ENCODE measurements at places on chromosomes 6 and 20. TPM values are rescaled to one million over a fixed set of nuclear protein-coding genes. Genes with fewer than 3 reads are reported as not detected.

CCN5 gene
- total RNA-seq, result not detected

ZSCAN12 gene
- 8.3 TPM for total RNA-seq

KHDRBS2 gene
- total RNA-seq, result not detected

KHDC1L gene
- total RNA-seq, result 0.35 TPM

DNA sequence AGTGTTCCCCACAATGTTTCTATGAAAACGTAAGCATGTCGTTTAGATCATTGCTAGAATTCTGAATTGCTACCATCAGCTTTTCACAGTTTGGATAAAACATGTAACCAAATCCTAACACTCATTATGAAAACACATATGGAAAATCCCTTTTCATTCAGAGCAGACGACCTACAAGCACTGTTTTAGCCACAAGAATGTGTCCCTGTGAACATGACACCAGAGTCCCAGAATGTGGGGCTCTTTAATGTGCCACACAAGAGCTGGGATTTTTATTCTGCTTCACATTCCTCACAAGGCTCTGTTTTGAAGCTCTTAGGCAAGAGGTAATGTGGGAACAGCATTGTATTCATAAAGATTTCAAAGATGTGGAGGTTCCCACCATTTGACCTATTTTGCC lies 141.1 kb upstream of the CITED2 start:
- H3K27me3 ChIP-seq, result no peaks in the 10 kb centered on the region
- no peak for DNase-seq
- H3K27ac ChIP-seq, result no peak overlapping the region
- peaks cover 5% of the 10 kb centered on the region for H3K4me1 ChIP-seq

- no peak overlapping the region for H3K27ac ChIP-seq
- no peak for DNase-seq
- H3K4me1 ChIP-seq, result no peaks in the 10 kb centered on the region
- H3K36me3 ChIP-seq, result no peaks in the 10 kb centered on the region
- H3K27me3 ChIP-seq, result peaks cover 4% of the 10 kb centered on the region
Observed at GRCh38 chr20:59708326-59708725, 104.0 kb downstream of the PHACTR3 start.

- no peaks in the 10 kb centered on the region for H3K27me3 ChIP-seq
- peak overlapping the region; percentile 95 for H3K27ac ChIP-seq
- peaks cover 35% of the 10 kb centered on the region for H3K4me1 ChIP-seq
- H3K36me3 ChIP-seq, result peaks cover 18% of the 10 kb centered on the region
- peak overlapping the region; percentile 79 for H3K4me3 ChIP-seq
- DNase-seq, result peak; percentile 71
Observed at GRCh38 chr6:389622-390021, 1.9 kb upstream of the IRF4 start.

GRCh38 chr6:136315594-136315993 lies 25.9 kb upstream of the BCLAF1 start:
- peaks cover 2% of the 10 kb centered on the region for H3K27me3 ChIP-seq
- no peaks in the 10 kb centered on the region for H3K36me3 ChIP-seq
- peaks cover 3% of the 10 kb centered on the region for H3K4me1 ChIP-seq
- no peak overlapping the region for H3K27ac ChIP-seq
- no peak for DNase-seq
- H3K4me3 ChIP-seq, result no peak overlapping the region

DNA sequence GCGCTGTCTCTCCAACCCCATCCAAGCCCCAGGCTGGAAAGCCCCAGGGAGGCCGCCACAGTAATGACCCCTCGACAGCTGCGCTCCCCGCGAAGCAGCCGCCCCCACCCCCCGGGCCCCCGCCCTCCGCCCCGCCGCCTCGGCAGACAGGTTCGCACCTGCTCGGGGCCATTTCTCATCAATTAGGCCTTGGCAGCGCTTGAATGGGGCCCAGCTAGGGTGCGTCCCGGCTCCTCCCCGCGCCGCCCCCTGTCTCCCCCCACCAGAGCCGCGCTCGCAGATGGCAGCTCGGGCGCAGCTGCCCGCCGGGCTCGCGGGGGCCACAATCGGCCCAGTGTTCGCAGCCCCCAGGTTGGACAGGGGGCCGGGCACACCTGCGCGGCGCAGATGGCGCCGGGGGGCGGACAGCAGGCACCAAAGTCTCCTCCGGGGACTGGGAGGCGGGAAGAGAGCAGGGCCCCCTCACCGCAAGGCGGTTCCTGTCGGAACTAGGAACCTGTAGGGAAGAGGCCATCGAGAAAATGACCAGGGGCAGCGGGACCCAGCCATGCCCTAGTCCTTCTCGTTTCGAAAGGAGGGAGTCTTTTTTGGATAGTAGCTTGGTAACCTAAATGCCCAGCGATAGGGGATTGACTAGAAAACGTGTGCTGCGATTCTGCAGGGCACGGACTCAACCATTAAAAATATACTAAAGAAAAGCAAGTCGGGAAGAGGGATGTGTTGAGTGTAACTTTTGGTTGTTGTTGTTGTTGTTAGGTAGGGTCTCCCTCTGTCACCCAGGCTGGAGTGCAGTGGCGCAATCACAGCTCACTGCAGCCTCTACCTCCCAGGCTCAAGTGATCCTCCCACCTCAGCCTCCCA lies 83.2 kb upstream of the EYA2 start:
- H3K4me1 ChIP-seq, result no peaks in the 10 kb centered on the region
- DNase-seq, result no peak
- no peak overlapping the region for H3K4me3 ChIP-seq
- no peaks in the 10 kb centered on the region for H3K36me3 ChIP-seq
- H3K27ac ChIP-seq, result no peak overlapping the region

GRCh38 chr6:4240148-4240547 lies 104.8 kb upstream of the ECI2 start:
- no peaks in the 10 kb centered on the region for H3K4me1 ChIP-seq
- DNase-seq, result no peak
- H3K4me3 ChIP-seq, result no peak overlapping the region
- H3K36me3 ChIP-seq, result no peaks in the 10 kb centered on the region

DNA sequence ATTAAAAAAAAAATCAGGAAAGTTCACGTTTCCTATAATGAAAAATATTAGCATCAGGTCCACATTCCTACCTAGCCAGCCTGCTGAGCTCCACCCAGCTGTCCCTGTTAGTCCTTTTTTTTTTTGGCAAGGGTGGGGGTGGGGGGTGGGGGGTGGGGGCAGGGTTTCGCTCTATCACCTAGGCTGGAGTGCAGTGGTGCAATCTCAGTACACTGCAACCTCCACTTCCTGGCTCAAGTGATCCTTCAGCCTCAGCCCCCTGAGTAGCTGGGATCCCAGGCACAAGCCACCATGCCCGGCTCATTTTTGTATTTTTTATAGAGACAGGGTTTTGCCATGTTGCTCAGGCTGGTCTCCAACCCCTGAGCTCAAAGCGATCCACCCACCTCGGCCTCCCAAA lies 7.5 kb upstream of the SLC2A10 start:
- DNase-seq, result no peak
- H3K36me3 ChIP-seq, result no peaks in the 10 kb centered on the region
- no peaks in the 10 kb centered on the region for H3K4me1 ChIP-seq
- H3K27ac ChIP-seq, result no peak overlapping the region
- peaks cover 22% of the 10 kb centered on the region for H3K27me3 ChIP-seq
- H3K4me3 ChIP-seq, result no peak overlapping the region

- H3K4me3 ChIP-seq, result no peak overlapping the region
- no peaks in the 10 kb centered on the region for H3K4me1 ChIP-seq
- H3K27ac ChIP-seq, result no peak overlapping the region
- H3K27me3 ChIP-seq, result no peaks in the 10 kb centered on the region
Observed at GRCh38 chr20:63313349-63314014, 20.5 kb downstream of the COL20A1 start.

- no peaks in the 10 kb centered on the region for H3K36me3 ChIP-seq
- no peak overlapping the region for H3K4me3 ChIP-seq
- DNase-seq, result no peak
Observed at GRCh38 chr6:112522587-112522986, 175.5 kb downstream of the RFPL4B start.

- no peak overlapping the region for H3K4me3 ChIP-seq
- peaks cover 10% of the 10 kb centered on the region for H3K36me3 ChIP-seq
- H3K27me3 ChIP-seq, result no peaks in the 10 kb centered on the region
- DNase-seq, result no peak
- H3K27ac ChIP-seq, result no peak overlapping the region
- peaks cover 42% of the 10 kb centered on the region for H3K4me1 ChIP-seq
Observed at GRCh38 chr6:5522147-5522546, 260.8 kb downstream of the FARS2 start.

DNA sequence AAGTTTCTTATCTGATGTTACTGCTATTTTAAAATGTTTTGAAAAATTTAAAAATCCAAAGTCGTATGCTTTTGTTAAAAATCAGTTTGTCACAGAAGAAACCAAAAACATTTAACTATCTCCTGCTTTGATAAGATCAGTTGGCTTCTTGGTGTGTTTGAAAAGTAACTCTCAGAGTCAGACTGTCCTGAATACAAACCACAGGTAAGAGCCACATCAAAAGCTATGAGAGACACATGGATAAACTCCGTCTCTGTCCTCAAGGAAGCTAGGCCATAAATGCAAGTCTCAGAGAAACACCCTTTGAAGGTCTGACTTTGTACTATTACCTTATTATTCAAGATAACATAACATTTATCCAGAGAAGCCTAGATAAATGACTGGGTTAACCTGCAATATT lies 7.7 kb downstream of the HBS1L start:
- DNase-seq, result peak; percentile 19
- H3K27me3 ChIP-seq, result no peaks in the 10 kb centered on the region
- H3K36me3 ChIP-seq, result peaks cover 44% of the 10 kb centered on the region
- no peak overlapping the region for H3K27ac ChIP-seq
- H3K4me1 ChIP-seq, result peaks cover 65% of the 10 kb centered on the region
- no peak overlapping the region for H3K4me3 ChIP-seq

GRCh38 chr6:87754828-87755227 lies 52.8 kb upstream of the AKIRIN2 start:
- H3K36me3 ChIP-seq, result no peaks in the 10 kb centered on the region
- H3K27me3 ChIP-seq, result peaks cover 7% of the 10 kb centered on the region
- peaks cover 17% of the 10 kb centered on the region for H3K4me1 ChIP-seq
- no peak overlapping the region for H3K27ac ChIP-seq

- no peaks in the 10 kb centered on the region for H3K27me3 ChIP-seq
- H3K4me1 ChIP-seq, result peaks cover 25% of the 10 kb centered on the region
- no peaks in the 10 kb centered on the region for H3K36me3 ChIP-seq
Observed at GRCh38 chr20:62504323-62504722, 28.5 kb upstream of the GATA5 start.

DNA sequence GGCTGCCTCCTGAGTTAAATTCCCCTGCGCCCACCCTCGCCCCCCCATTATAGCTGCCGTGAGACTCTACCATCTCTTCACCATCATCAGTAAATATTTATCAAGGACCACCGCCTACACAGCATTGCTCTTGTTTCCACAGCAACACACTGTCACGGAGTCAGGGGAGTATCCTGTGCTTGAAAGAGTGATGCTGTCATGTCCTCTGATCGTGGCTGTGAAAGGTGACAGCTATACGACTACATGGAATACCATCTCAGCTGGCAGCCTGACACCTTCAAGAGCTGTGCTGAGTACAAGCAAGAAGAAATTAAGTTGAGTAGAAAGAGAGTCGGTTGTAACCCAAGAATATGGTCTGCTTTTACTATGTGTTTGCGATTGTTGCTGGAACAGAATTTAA lies 3.4 kb downstream of the PTPRT start:
- peaks cover 28% of the 10 kb centered on the region for H3K27me3 ChIP-seq
- no peak overlapping the region for H3K27ac ChIP-seq
- H3K4me1 ChIP-seq, result peaks cover 5% of the 10 kb centered on the region
- H3K36me3 ChIP-seq, result no peaks in the 10 kb centered on the region
- DNase-seq, result no peak

DNA sequence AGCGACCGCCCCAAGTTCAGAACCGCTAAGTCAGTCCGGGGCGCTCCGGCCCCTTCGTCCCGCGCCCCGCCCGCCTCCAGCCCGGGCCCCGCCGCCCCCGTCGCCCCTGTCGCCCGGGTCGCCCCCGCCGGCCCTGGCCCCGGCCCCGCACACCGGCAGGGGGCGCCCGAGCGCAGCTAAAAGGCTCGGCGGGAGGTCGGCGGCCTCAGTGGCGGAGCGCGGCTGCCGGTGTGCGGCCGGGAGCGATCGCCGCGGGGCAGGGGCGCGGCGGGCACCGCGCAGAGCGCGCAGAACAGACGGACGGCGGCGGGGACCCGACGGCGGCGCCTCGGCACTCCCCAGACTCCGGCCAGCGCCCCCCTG lies at the start of gene FNDC1:
Gene FNDC1, plus strand, starts transcription at position 208 of the 363 bp plus-strand sequence. CDS start 197 bp downstream, outside the sequence.
- H3K27me3 ChIP-seq, result peaks cover 87% of the 10 kb centered on the region
- DNase-seq, result peak; percentile 52
- H3K4me3 ChIP-seq, result peak within 1 kb of the TSS; percentile 58
- H3K27ac ChIP-seq, result no peak within 1 kb of the TSS

DNA sequence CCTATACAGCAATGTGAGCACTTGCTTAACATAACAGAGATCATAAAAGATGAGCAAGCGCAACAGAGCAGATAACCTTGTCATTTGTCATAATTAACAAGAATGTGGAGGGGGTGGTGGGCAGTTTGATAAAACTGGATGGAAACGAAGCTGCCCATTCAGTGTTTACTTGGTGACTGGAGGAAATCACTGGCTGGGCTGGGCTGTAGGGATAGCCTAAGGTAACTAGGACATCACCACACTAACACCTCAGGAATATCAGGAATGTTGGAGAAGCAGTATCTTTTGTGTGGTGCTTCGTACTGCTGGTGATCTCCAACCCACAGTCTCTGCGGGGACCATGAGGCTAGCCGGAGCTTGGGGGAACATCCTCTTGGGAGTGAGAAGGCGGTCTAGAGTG lies 218.4 kb downstream of the HIVEP2 start:
- H3K27ac ChIP-seq, result no peak overlapping the region
- H3K4me1 ChIP-seq, result peaks cover 18% of the 10 kb centered on the region
- no peaks in the 10 kb centered on the region for H3K36me3 ChIP-seq

DNA sequence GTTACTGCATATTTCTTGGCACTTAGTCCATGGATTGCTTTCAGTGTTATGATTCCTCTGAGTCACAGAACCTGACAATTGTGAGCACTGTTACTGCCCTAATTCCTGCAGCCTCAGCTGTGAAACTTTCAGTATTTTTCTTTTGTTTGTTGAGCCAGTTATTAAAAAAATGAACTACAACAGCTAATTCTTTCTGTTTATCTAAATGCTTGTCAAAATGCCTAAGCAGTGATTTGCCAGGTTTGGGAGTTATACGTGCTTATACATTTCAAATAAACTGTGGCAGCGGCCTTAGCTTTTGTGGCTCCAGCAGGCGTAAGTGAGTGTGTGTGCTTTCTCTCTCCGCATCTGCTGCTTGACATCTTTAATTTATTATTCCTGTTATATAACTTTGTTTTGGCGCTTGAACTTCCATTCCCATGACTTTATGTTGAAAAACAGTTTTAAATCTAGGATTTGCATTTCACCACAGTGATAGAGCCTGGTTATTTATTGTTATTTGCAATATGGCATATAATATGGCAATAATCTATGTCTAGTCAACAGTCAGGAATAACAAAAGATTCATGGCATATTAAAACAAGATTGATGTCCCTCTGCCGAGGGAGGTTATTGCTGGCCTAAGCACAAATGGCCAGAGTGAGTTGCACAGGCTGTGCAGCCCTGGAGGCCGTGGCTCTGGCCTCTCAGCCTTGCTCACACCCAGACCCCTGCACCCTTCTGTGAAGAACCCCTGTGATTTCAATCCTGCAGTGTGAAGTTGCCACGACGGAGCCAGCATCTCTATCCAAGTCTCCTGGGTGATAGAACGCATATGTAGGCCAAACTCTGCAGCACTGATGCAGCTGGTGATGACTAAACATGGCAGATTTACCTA lies 303.4 kb downstream of the THBS2 start:
- peaks cover 11% of the 10 kb centered on the region for H3K27me3 ChIP-seq
- H3K4me3 ChIP-seq, result no peak overlapping the region
- no peaks in the 10 kb centered on the region for H3K4me1 ChIP-seq
- no peaks in the 10 kb centered on the region for H3K36me3 ChIP-seq

All from activated CD4-positive, alpha-beta T cell treated with anti-CD3 and anti-CD28 coated beads, Interleukin-2, amount 10 ng/mL, durations not matched to agents 7 days and 5 days (primary cell).